ENCODE measurements at places on chromosomes 3 and 15.
A peak's percentile ranks its signal among the peaks of the same experiment; 100 is the strongest.

- DNase-seq = no peak
Measured at GRCh38 chr3:123737168-123737567, 147.0 kb downstream of the MYLK start.

DNA sequence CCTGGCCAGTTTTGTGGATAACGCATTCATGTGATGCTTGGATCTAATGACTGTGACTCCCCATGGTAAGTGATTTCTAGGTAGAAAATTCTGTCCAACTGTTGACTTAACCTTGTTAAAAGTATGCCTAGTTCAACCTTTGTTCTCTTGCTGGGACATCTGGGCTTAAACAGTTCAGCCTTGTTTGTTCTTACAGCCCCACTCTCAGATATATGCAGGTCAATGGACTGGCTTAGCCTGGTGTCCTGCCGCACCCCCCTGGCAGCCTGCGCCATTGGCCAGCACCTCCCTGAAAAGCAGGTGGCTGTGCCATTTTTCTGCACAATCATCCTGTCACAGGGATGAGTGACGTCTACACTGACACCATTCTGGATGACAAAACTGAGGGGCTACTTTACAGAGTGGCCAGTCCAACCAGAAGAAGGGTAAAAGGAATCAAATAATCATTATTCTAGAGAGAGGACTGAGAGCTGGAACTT, 244.7 kb upstream of the ONECUT1 start:
- DNase-seq = no peak

GRCh38 chr15:31387479-31388118, 61.0 kb downstream of the KLF13 start:
- DNase-seq = no peak

DNA sequence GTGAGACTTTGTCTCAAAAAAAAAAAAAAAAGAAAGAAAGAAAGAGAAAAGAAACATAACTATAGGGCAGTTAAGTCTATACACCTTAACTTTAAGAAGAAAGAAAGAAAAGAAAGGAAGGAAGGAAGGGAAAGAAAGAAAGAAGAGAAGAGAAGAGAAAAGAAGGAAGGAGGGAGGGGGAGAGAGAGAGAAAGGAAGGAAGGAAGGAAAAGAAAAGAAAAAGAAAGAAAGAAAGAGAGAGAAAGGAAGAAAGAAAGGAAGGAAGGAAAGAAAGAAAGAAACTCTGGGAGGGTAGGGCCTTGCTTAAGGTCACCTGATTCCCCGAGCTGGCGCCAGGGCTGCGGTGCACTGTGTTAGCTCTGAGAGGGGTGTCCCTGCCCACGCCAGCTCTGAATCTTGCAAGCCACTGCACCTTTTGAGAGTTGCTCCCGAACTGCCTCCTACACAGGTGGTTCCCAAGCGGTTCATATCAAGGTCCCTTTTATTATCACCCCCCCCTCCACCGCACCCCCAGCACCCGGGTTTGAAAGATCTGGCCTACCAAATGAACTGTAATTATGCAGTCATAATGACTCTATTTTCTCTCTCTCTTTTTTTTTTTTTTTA, 39.2 kb upstream of the VPS8 start:
- no peak for DNase-seq

GRCh38 chr3:57889807-57890206, 118.4 kb upstream of the FLNB start:
- DNase-seq = no peak

DNA sequence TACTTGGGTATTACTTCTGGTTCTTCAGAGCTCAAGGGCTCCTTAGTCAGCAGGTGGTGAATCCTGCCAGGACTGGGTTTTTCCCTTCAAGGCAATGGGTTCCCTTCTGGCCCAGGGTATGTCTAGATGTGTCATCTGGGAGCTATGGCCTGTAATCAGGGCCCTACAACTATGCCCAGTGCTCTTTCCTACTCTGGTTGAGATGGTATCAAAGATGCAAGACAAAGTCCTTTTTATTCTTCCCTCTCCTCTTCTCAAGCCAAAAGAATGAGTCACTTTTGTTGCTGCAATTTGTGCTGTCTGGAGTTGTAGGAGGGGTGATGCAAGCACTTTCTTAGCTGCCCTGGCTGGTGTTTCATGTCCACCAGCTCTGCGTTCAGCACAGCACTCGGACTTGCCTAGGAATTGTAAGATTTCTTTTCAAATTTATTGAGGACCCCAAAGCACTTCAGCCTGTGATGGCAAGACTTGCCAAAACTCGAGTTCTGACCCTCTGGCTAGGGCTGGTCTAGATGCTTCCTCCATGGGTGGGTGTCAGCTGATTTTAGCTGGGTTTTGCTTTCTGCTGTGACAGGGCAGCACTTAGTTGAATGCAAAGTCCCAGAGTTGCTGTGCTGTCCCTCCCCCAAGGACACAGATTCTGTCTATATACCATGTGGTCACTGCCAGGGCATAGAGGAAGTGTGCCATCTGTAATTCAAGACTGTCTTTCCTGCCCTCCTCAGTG, 129.2 kb upstream of the CBLB start:
- DNase-seq = peak; percentile 35

DNA sequence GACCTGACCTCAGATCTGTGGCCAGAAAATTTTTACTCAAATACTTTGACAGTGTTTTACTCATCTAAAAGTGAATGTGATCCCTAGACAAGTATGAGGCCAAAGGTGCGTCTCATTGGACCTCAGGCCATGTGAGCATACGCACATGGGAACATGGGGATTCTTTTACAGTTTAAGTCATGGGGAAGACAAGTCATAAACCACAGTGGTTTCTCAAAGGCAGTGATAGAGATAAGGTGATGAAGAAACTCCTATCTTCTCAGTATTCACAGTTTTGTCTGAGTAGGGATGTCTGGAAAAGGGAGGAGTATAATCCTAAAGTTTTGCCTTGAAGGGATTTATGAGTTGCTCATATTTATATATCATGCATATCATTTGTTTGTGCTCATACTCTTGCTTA, 173.8 kb downstream of the FNDC3B start:
- DNase-seq = no peak

- no peak for DNase-seq
Measured at GRCh38 chr15:77901251-77901881, 176.1 kb downstream of the TBC1D2B start.

GRCh38 chr3:128262457-128262856, 109.2 kb downstream of the EEFSEC start:
- no peak for DNase-seq

- peak; percentile 5 for DNase-seq
Measured at GRCh38 chr3:194779729-194780224, 94.1 kb downstream of the FAM43A start.

DNA sequence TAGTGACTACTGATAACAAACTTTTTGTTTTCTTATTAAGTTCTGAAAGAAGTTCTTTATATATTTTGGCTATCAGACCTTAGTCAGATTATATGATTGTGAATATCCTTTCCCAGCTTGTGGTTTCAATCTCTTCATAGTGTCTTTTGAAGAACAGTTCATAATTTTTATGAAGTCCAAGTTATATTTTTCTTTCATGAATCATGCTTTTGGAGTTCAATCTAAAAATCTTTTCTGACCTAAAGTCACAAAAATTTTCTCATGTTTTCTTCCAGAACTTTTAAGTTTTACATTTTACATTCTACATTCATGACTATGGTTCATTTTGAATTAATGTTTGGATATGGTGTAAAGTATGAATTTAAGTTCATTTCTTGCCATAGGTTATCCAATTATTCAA, 34.2 kb upstream of the OCA2 start:
- DNase-seq = no peak

DNA sequence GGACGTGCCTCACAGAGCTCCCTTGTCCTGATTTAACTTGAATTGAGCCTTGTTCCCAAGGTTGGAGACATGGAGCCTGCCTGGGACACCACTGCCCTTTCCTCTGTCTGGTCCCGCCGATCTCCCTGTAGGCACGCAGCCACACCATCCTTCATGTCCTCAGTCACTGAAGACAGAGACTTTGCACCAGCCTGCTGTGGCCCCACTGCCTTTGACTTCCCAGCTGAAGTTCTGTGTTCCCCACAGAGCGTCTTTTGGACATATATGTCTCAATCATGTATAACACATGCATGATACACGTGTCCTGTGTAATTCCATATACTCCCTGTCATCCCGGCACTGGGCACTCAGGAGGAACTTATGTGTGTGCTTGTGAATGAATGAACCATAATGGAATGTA, 23.6 kb downstream of the GABRA5 start:
- no peak for DNase-seq

DNA sequence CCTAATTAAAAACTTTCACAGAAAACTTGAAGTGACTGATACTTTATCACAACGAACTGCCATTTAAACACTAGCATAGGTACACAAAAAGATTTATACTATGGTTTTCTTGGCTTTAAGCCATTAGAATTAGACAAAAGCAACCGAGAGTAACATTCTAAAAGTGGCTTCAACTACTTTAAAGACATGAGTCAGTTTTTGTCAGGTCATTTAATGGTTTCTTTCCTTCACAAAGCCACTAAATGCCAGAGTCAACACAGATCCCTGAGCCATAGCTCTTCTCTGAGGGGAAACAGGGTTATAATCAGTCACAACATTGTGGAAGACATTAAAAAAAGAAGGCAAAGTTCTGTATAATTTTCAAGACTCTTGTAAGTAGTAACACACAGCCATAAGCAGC, 54.6 kb downstream of the CAPN3 start:
- DNase-seq = no peak

DNA sequence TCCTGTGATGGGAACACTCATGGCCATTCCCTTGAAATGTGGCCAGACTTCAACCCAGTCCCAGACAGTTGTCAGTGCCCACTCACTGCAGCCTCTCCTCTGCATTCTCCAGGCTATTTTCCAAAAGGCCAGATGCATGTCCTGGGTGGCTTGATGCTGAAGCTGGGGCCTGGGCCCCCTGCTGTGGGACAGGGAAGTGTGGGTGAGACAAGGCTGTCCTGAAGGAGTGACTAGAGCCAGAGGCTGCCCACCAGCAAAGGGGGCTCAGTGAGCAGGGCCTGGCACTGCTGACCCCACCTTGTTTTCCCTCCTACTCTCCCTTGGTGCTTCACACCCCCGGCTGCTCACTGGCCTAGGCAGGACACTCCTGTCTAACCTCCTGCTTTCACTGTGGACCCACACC, 11.9 kb downstream of the CISH start:
- no peak for DNase-seq

DNA sequence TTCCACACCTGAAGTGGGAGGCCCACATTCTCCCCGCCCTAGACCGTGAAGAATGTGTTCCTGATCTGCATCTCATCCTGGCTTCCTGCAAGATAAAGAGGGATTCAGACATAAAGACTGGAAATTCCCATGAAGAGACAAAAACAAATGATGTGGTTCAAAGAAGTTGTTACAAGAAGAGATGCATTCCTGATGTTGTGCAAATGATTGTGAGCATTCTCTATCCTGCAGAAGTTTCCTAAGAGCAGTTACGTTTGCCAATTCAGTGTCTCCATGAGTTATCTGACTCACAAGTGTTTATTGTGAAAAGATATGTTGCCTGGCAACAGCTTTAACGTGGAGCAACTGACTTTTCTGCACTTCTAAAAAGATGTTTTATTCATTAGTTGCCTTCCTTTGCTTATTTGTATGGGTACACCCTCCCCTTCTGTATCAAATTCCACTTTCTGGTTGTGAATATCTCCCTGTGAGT, 107.8 kb downstream of the ZIC4 start:
- peak; percentile 97 for DNase-seq
